ENCODE measurements at places on chromosomes 7 and 10. TPM values are rescaled to one million over a fixed set of nuclear protein-coding genes. Genes with fewer than 3 reads are reported as not detected.

Gene CALHM1
- polyA plus RNA-seq, result 0.08 TPM

Gene TYW1B
- 3.8 TPM for polyA plus RNA-seq

Gene AMPH
- 16.6 TPM for polyA plus RNA-seq

Gene GIMAP6
- polyA plus RNA-seq, result 14.6 TPM

Gene CLRN3
- polyA plus RNA-seq, result 19.4 TPM

Gene SORCS1
- polyA plus RNA-seq, result 10.7 TPM

Gene PLPP4
- 2.4 TPM for polyA plus RNA-seq

Gene OR2A7
- 12.1 TPM for polyA plus RNA-seq

Gene NKX2-3
- 0.08 TPM for polyA plus RNA-seq

Gene SLC18A3
- polyA plus RNA-seq, result not detected

Gene CCDC186
- polyA plus RNA-seq, result 25.2 TPM

Gene LFNG
- polyA plus RNA-seq, result 36.7 TPM

Gene IGF2BP3
- polyA plus RNA-seq, result 79.2 TPM

Gene GATAD1
- 72.6 TPM for polyA plus RNA-seq

- DNase-seq, result peak; percentile 38
These were observed 51.4 kb downstream of the NPS start for GRCh38 chr10:127600479-127600878.

- DNase-seq, result no peak
These were observed 109.8 kb upstream of the TARP start for GRCh38 chr7:38383281-38383680.

GRCh38 chr7:121741896-121742295 is 131.1 kb upstream of the PTPRZ1 start:
- no peak for DNase-seq

- no peak for DNase-seq
These were observed 786.9 kb upstream of the IGFBP3 start for GRCh38 chr7:46707973-46708372.

GRCh38 chr7:131196803-131197202 is 130.9 kb upstream of the MKLN1 start:
- peak; percentile 28 for DNase-seq

DNA sequence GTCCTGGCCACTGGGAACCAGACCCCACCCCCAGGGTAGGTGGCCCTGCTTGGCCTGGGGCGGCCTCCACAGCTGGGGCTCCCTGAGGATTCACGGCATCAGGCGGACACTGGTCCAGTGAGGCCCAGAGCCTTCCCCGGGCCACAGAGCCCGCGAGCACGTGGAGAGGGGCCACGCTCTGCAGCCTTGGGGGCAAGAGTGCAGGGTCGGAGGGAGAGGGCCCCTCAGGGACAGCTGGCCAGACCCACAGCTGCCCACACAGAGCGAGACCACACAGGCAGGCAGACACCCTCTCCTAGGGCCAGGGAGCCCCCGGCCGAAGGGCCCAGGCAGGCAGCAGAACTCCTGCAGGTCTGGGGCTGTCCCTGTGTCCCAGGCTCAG is 10.7 kb downstream of the VENTX start:
- DNase-seq, result no peak

DNA sequence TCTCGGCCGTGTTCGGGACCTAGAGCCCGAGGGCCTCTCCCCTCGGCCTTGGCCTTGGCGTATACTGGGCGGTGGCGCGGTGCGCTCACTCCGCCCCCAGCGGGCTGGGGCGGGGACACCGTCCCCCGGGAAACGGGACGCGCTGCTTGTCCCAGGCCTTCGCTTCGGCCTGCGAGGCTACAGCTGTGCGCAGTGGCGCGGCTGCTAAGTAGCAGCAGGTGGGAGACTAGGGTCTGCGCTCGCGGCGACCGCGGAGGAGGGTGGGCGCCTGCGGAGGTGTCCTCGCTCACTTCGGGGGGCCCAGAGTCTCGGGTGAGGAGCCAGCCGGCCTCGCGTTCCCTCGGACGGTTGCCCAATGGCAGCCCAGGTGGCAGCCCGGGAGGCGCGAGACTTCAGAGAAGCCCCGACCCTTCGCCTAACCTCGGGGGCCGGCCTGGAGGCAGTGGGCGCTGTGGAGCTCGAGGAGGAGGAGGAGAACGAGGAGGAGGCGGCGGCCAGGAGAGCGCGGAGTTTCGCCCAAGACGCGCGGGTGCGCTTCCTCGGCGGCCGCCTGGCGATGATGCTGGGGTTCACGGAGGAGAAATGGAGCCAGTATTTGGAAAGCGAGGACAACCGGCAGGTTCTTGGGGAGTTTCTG is at the start of gene DNAH11:
Gene DNAH11 (plus strand): TSS at position 149 of the 637 bp plus-strand sequence. CDS start 207 bp downstream, at position 356.
- DNase-seq, result peak; percentile 40

DNA sequence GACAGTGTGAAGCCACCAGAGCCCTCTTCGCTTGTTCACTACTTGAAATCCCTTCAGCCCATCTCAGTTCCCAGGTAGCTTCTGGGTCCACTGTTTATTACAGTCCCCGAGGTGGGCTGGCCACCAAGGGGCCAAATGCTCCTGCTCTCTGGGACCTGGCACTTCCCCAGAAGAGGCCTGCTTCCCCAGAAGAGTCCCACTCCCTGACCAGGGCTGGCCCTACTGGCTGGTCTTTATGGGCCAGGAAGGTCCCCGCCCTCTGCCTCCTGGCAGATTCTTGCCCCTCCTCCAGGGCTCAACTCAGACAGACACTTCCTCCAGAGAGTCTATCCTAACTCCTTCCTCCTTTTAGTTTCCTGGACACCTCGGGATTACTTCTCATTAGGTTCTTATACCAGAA is 70.7 kb upstream of the LRRC18 start:
- no peak for DNase-seq

DNA sequence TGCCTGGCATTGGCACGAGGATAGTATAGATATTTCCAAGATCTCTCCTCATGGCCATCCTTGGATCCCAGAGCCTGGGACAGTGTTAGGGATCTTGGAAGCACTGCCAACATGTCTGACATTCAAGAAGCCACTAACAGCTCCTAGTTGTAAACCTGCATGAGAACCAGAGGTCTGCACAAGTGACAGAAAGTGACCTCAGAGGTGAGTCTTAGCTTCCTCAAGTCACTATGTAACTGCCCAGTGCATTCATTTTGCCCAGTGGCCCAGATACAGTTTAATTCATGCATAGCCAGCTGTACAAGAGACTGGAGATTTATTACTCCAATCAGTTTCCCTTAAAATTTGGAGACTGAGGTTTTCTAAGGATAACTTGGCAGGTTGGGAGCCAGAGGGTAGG is 16.7 kb downstream of the SUGCT start:
- no peak for DNase-seq

DNA sequence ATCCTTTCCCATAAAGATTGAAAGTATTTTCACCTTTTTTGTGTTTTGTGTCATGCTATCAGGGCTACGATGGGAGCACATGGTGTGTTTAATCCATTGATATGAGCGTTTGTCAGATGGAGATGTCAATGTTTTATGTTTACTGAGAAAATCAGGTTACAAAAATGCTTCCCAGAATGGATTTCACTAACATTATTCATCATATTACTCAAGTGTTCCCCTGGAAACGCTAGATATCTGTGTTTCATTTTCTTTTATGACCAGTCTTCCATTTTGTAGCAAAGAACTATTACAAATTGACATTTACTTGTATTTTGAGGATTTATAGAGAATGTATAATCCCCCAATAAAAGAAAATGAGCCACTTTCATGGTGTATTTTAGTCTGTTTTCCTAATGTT is 293.5 kb upstream of the AKR1E2 start:
- DNase-seq, result no peak

DNA sequence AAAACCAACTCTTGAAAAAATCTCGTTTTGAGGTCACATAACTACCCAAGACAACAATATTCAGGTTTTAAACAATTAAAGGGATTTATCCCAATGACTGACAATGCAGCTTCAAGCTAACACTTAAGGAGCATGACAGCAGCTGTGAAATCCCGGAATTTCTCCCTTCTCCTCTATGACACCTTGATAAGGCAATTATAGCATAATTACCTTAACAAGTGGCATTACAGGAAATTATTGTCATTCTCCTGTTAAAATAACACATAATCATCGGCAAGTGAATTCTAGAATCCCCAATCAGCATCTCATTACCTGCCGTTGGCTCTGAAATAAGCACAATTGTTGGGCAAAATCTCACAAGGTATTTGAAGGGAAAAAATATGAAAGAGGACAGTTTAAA is 417.0 kb upstream of the PFKP start:
- no peak for DNase-seq

DNA sequence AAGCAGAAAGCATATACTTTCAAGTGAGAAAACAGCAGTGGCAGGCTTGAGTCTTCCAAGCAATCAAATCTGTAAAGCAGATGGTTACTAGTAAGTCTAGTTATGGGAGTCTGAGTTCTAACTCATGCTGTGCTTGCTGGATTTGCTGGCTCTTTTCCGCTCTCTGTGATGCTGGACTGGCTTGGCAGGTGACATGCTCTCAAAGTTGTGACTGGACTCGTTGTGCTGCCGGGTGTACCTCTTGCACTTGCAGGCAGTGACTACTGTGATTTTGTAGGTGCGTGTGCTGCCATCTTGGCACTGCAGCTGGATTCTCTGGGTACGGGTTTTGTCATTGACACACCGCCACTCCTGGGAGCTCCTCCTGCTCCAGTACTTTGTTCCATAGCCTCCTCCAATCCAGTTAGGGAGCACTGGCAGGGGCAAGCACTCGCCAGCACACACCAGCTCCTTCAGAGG is 3.1 kb downstream of the SOSTDC1 start:
- DNase-seq, result no peak

DNA sequence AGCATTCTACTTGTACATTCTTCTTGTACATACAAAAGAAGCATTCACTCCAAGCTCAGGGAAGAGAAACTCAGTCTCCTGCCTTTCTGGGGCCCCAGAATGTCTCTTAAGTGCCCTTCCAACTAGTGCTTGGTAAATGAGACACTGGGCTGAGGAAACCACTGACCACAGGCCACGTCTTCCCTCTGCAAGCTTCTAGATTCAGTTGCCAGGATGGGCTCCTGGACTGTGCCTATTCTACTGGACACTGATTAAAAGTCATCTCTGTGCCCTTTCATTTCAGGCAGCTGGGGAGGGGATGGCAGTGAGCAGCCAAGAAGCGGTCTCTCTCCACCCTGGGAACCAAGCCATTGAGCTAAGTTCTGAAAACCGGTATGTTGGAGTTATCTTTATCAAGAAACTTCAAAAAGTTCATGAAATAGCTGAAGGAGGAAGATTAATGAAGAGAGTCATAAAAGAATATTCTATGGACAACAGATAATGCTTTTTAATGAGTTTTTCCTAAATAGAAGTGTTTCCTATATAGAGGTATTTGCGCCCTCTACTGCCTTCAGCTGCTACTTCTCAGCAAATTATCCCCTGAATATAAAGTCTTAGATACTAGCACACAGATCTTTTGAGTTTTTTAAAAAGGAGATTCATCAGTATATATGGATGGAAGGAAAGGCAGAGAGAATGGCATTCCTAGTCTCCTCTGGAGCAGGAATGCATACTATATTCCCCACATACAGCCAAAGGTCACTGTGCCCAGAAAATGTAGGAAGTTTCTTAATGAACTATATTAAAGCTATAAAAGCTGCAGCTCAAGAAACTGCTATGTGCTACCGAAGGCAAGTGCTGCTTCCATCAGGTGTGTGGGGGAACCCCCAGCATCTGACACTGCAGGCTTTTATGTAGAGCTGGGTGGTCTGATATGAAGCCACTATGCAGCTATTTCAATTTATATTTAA is 8.4 kb upstream of the IFIT1B start:
- DNase-seq, result no peak

- DNase-seq, result no peak
These were observed 35.7 kb downstream of the STEAP1B start for GRCh38 chr7:22464299-22464698.

DNA sequence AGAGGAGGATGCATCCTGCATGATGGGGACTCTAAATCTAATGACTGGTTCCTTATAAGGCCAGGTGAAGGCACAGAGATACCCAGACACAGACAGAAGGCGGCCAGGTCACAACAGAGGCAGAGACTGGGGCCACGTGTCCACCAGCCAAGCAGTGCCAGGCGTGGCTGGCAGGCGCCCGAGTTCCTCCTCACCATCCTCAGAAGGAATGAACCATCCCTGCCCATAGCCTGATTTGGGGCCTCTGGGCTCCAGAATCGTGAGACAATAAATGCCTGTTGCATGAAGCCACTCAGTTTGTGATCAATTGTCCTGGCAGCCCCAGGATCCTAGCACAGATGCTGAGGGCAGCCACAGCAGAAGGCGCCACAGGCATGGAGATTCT is 69.0 kb upstream of the TNRC18 start:
- no peak for DNase-seq

DNA sequence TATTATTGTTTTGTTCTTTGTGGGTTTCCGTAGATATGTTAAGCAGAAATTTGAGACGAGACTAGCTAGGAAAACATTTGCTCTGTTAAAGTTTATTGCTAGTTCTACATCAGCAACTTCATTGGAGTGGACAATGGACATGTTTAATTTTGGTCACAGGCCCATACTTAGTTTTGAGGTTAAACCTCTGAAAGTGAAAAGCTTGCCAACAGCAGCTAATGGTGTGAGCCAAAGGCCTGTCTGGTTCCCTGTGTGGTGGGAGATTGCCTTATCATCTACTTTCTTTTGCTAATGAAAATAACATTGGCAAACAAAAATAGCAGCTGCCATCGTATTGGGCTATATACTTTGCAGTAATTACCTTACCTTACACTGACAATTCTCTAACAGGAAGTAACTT is 388.4 kb upstream of the FZD8 start:
- DNase-seq, result no peak

GRCh38 chr10:16545116-16545736 is 23.5 kb upstream of the C1QL3 start:
- no peak for DNase-seq

DNA sequence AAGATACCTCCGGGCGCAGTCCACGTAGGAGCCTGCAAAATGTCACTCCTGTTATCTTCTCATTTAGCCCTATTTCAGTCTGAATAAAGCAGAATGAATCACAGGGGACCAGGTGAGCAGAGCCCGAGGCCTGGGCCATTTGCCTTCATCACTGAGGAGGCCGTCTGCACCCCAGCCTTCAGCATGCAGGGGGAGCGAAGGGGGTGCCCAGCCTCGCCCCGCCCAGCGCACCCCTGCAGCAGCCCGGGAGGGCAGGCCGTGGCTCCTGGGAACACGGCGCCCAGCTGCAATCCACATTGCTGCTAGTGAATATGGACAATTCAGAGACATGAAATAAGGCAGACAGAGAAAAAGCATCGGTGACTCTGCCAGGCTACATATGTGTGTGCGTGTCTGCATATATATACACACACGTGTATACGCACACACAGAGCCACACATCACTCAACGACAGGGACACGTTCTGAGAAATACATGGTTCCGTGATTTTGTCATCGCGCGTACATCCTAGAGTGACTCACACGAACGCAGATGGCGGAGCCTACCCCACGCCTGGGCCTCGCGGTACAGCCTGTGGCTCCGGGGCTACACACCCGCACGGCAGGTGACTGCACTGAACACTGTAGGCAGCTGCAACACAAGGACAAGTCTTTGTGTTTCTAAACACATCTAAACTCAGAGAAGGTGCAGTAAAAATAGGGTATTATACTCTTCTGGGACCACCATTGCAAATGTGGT is 15.2 kb upstream of the ELFN1 start:
- DNase-seq, result no peak

GRCh38 chr7:110718503-110719205 is 372.3 kb upstream of the LRRN3 start:
- no peak for DNase-seq

- DNase-seq, result no peak
These were observed 23.3 kb upstream of the AGBL3 start for GRCh38 chr7:134963036-134963435.

- no peak for DNase-seq
These were observed 41.2 kb upstream of the AGR3 start for GRCh38 chr7:16923019-16923418.

GRCh38 chr7:129636641-129637040 is 25.1 kb downstream of the NRF1 start:
- DNase-seq, result no peak

GRCh38 chr7:118245267-118246040 is 20.9 kb downstream of the ANKRD7 start:
- DNase-seq, result no peak
